Right ventricle myocardium superior (tissue), 1 donor: ENCODE measurements at places on chromosomes 1 and 21.

- no peak for DNase-seq
Observed at GRCh38 chr1:224114787-224115175, 870 bp downstream of the FBXO28 start.

DNA sequence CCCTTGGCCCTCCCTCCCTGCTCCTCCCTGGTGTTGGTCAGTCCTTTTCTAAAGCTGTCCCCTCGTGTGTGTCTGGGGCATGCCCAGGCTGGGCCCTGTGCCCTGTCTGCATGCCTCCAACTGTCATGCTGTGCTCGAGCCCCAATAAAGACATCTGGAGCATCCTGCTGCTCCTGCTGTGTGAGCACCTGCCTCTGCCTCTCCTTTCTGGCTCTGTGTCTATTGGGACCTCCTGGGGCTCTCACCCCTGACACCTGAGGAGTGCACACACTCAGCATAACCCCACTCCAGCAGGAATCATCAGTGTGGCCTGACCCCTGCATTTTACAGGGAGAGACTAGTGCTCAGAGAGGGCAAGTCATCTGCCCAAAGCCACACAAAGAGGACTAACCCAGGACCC lies 23.7 kb downstream of the KCNC4 start:
- no peak for DNase-seq

DNA sequence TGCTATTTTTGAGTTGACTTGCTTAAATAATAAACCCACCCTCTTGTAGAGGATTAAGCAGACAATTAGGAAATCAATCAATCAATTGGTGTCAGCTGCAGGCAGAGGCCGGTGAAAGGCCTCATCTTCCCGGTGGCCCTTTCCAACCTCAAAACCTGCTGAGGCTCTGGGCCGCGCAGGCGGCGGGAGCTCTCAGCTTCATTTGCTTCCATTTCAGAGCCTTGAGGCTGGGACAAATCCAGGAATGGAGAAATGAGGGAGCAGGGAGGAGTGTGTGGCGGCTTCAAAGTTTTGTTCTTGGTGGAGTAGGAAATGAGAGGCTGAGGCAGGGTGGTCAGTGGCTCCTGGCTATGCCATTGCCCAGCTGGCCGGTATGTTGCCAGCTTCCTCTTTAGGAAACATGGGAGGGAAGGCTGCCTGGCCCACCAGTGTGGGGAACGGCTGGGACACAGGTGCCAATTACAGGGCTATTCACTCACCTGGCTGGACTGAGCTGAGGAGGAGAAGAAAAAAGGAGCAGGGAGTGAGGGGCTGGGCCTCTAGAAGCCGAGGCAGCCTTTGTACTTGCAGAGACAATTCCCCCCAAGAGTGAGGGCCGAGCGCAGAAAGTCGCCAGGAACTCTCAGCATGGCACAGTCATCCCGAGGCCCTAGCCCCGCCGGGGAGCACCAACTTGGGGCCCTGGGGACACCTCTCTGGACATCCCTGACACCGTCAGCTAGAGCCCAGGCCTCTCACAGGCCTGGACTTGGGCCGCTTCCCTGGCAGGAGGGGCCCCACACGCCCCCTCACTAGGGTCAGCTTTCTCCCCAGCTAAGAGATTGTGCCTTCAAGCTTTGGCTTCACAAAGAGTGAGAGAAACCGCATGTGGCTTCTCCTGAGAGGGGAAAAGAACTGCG lies 4.4 kb downstream of the POU3F1 start:
- no peak for DNase-seq

GRCh38 chr1:92853299-92853698 lies 21.5 kb downstream of the RPL5 start:
- no peak for DNase-seq

GRCh38 chr1:15945832-15946448 lies 30.0 kb downstream of the ZBTB17 start:
- no peak for DNase-seq

DNA sequence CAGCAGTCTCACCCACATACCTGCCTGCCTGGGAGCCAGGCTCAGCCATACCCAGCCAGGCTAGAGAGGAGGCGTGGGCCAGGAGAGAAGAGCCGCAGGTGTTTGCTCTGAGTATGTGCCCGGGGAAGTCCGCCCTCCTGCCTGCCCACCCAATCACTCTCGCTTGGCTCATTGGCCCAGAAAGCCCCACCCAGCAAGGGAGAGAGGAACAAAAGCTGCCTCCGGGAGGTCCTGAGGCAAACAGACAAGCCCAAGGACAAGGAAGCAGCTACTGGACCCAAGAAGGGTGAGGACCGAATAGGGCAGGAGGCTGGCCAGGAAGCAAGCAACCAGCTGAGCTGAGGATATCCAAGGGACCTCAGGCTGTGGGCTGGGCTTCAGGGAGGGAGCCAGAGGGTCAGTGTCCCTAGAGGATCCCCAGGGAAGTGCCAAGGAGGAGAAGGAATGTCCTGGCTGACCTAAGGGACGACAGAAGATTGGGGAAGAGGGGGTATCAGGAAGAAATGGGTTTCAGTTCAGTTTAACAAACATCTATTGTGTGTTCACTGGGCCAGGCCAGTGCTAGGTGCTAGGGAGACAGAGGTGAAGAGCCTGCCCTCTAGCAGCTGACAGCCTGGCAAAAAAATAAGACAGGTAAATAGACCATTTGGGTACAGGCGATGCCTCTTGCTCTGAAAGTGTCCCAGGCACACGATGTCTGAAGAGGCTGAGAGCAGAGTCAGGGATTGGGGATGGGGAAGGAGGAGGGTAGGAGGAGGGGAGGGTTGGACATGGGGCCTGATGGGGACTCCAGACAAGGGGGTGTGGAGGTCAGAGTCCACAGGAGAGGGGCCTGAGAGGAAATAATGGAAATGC lies at the start of gene GJB4:
Gene GJB4, plus strand, starts transcription at position 238 of the 855 bp plus-strand sequence. CDS start 1,515 bp downstream, outside the sequence.
- no peak for DNase-seq

DNA sequence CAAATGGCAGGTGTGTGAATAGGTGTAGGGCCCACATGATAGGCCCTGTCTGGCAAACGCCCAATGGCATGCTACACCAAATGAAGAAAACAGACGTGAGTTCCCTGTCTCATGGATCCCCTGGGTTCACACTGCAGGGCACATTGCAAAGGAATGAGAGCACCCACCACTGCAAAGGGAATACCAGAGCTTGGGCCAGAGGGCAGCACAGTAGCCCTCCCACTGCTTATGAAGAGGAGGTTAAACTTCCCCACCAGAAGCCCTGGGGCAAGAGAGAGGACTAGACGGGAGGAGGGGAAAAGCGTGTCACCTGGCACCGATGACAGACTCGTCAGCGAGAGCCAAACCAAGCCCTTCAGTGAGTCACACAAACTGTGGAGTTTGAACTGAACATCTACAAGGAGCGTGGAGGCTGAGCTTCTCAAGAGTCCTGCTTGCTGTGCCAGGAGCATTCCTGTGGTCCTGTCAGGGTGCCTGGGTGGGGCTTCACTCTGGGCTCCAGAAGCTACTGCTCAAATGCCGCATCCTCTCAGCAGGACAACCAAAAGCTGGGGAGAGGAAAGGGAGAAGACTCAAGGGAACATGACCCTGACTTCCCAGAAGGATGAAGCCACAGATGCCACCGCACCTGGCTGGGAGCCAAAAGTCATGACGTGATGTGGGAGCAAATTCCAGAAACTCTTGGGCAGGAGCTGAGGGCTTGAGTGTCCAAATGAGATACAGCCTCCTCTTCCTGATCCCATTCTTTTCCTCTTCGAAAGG lies 61.1 kb downstream of the TOMM20 start:
- peak; percentile 84 for DNase-seq

GRCh38 chr1:96538111-96538641 lies 183.4 kb upstream of the PTBP2 start:
- DNase-seq: no peak

GRCh38 chr21:26715116-26715515 lies 130.1 kb downstream of the ADAMTS1 start:
- DNase-seq: no peak

DNA sequence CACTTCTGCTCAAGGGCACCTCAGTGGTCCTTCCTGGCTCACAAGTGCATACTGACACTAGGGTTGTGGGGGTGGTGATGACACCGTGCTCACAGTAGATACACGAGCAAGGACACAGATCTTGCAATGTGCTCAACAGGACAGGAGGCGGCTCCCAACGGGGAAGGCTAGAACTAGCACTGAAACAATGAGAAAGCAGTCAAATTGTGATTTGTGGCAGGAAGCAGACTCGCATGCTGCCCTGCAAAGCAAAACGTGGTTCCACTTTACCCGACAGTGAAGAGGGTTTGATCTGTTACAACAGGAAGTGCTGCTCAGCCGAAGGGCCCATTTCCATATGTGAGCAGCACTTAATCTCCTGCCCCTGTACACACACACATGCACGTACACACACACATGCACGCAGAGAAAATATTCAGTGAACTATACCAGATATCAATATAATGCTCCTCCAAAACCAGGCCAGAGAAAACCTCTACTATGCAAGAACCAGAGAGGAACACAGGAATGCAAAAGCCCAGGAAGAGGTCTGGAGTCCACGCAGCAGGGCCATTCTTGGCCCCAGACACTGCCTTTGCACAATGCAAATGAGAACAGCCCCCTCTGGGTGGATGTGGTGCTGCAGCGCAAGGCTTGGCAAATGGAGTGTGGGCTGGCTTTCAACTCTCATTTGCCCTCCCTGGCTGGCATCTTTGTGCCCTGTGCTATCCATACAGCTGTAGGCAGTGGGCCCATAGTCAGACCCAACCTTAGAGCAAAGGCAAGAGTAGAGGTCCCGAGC lies 47.1 kb downstream of the KANK4 start:
- no peak for DNase-seq

- DNase-seq: no peak
Observed at GRCh38 chr1:14759843-14760242, 161.4 kb downstream of the KAZN start.

DNA sequence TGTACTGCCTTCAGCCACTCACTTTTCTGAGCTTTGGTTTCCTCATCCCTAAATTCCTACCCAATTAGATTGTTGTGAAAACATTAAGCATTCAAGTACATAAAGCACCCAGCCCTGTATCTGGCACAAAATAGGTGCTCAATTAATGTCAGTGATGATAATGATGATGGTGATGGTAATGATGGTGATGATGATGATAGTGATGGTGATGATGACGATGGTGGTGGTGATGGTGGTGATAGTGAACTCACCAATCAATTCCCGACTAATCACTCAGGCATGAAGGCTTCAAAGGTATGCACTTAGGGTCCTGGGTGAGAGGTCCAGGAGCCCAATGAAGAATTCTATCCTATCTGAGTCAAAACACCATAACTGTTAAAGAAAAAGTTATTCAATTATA lies 383.5 kb downstream of the MATN1 start:
- DNase-seq: no peak

GRCh38 chr1:118093017-118093416 lies 92.0 kb downstream of the SPAG17 start:
- no peak for DNase-seq

DNA sequence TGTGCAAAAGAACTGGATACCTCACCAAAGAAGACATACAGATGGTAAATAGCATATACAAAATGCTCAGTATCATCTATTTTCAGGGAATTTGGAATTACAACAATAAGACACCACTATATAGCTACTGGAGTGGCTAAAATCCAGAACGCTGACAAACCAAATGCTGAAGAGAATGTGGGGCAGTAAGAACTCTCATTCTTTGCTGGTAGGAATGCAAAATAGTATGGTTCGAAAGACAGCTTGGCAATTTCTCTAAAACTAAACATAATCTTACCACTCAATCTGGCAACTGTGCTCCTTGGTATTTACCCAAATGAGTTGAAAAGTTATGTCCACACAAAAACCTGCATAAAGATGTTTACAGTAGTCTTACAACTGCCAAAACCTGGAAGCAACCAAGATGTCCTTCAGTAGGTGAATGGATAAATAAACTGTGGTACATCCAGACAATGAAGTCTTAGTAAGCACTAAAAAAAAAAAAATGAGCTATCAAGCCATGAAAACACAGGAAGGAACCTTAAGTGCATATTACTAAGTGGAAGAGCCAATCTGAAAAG lies 26.5 kb downstream of the TARBP1 start:
- DNase-seq: no peak

GRCh38 chr1:234611847-234612351 lies 1.9 kb upstream of the IRF2BP2 start:
- DNase-seq: peak; percentile 57

DNA sequence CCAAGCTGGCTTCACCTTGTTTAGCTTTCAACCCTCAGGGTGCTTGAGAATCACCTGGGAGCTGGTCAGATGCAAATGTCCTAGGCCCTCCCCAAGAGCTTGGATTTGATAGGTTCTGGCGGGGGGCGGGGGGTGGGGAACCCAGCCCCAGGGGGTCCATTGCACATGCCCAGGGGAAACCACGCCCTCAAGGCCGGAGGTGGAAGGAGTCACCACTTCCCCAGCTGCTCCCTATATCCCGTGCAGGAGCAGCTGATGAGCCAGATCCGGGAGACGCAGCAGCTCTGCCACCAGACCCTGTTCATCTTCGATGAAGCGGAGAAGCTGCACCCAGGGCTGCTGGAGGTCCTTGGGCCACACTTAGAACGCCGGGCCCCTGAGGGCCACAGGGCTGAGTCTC lies 5.8 kb downstream of the TOR3A start:
- DNase-seq: no peak

- no peak for DNase-seq
Observed at GRCh38 chr21:28282833-28283232, 709.8 kb downstream of the LTN1 start.

- DNase-seq: no peak
Observed at GRCh38 chr1:100512803-100513352, 25.1 kb upstream of the GPR88 start.

DNA sequence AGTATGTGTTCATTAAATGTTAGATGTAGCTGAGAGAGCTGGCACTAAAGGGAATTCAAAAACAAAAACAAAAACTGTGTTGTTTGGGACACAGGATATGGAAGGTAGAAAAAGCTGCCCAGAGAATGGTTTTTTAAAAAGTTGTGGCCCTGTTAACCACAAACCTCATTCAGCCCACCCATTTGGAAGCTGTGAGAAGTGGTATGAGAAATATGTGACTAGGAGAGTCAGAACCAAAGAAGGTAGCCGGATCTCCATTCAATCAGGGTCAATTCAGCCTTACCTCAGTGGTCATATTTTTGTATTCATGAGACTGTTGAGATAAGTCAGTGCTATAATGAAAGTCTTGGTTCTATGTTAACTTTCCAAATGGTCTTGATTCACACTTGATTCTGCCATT lies 29.8 kb upstream of the CACYBP start:
- no peak for DNase-seq

GRCh38 chr21:25967901-25968438 lies 202.6 kb downstream of the APP start:
- DNase-seq: no peak

- DNase-seq: no peak
Observed at GRCh38 chr1:176193663-176194062, 13.4 kb downstream of the COP1 start.

- DNase-seq: no peak
Observed at GRCh38 chr1:182599339-182599738, 4.8 kb downstream of the RGS16 start.

- DNase-seq: no peak
Observed at GRCh38 chr1:77051425-77051824, 167.8 kb downstream of the PIGK start.

GRCh38 chr1:34331020-34331926 lies 154.6 kb downstream of the C1orf94 start:
- no peak for DNase-seq

DNA sequence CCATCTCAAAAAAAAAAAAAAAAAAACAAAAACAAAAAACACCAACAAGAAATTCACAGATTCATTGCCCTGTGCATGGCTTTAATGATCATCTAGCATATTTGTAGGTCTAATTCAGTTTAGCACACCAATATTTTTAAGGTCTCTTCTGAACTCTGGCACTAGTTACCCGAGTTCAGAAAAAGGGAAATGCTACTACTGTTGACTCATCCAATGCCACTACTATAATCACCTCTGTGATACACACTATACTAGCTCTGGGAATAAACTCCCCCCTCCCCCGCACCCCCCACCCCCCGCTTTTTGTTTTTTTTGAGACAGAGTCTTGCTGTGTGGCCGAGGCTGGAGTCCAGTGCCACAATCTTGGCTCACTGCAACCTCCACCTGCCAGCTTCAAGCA lies 55.6 kb downstream of the FBXO42 start:
- DNase-seq: no peak
